ENCODE measurements at places on chromosomes 3 and 15. TPM values are rescaled to one million over a fixed set of nuclear protein-coding genes. Genes with fewer than 3 reads are reported as not detected.

The CEP63 gene
- total RNA-seq = 14.1 TPM

The CYP11A1 gene
- total RNA-seq = not detected

The BCL2A1 gene
- 17.9 TPM for total RNA-seq

The AGBL1 gene
- not detected for total RNA-seq

The AHSG gene
- total RNA-seq = 0.09 TPM
